Mesenteric fat pad (tissue), 1 donor: ENCODE measurements at places on chromosomes 6 and 20.

- no peak for DNase-seq
Measured at GRCh38 chr6:17855381-17855780, 132.1 kb downstream of the KIF13A start.

DNA sequence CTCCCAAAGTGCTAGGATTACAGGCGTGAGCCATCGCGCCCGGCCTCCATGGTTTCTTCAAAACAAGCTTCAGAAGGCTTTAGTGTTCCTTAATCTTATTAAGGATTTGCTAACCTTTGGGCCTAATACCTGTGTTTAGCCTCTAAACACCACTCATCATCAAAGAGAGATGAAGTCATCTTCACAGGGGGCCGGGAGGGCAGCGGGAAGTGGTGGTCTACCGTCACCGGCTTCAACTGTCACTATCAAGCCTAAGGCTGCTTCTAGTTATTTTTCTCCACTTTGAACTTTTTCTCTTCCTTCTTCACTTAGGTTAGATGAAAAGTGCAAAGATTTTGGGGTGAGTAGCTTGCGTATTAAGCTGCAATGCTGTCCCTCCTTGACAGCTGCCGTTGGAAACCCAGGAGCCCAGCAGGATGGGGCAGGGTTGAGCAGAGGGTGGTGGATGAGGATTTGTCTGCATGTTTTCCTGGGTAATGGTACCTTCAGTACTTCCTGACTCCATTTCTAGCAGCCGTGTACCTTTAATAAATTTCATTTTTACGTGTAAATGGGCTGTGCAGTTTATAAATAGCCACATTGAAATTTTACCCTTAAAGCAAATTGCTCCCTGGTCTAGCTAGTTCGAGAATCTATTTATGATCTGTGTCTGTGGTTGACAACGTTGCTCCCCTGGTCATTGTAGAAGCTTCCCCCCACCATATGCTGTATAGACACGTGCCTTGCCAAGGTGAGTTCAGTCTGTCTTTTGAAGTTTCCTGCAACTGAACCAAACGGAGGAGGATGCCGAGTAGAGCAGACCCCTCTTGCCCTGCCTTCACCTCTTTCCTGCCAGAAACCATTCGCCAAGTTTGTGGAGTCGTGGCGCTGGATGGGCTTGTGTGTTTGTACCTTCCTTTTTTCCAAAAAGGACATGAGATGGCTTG, 64.8 kb downstream of the SYNJ2 start:
- no peak for DNase-seq

DNA sequence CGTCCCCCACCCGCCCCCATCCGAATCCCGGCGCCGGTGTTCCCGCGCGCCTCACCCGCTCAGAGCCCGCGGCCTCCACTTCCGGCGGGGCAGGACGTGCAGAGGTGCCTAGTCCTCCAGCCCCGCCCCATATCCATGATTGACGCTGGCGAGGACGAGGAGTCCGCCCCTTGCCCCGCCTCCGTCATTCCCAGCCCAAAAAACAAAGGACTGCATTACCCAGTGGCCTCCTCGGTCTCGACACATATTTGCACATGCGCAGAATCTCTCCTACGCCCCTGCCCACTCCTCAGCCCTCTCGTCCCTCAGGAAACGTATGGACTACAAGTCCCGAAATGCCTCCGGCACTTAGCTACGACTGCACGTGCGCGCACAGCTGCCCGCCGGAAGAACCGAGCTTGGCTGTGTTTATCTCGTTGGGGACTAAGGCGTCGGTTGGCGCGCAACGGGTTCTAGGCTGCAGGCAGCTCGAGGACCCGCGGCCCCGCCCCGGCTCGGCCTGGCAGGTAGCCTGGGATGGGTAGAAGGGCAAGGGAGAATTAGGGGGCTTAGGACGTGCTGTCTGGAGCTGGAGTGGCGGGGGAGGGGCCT, at the start of the genes KLHDC3 and MEA1:
KLHDC3 (plus strand) TSS at position 407 of the 591 bp plus-strand sequence. CDS start 2,944 bp downstream, outside the sequence.
MEA1 (minus strand) TSS at position 104 of the 591 bp plus-strand sequence. CDS start 133 bp downstream, outside the sequence.
- peak; percentile 98 for DNase-seq

GRCh38 chr6:21277601-21278374, 315.8 kb upstream of the SOX4 start:
- no peak for DNase-seq

DNA sequence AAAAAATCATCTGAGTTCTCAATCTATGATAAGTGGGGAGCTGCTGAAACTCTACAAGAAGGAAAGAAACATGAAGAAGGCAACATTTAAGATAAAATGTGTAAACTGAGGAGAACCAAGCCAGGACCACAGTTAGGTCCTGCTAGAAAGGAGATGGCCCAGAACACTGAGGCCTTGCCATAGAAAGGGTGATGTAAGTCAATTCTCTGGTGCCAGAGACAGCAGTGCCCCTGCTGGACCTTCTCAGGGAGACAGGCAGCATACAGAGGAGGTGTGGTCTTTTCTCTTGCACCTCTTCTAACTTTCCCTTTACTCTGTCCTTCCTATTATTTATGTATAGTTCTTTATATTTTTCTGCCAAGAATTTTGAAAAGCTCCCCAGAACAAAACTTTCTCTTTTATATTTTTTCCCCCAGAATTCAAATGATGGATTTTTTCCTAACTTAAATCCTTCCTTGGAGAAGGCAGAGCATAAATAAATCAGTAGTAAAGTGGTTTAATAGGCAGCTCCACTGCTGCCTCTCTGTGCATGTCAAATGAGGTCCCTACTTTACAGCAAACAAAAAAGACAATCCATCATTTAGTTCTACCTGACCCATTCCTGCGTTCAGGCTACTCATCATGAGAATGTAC, 9.0 kb downstream of the UQCC2 start:
- DNase-seq = no peak

DNA sequence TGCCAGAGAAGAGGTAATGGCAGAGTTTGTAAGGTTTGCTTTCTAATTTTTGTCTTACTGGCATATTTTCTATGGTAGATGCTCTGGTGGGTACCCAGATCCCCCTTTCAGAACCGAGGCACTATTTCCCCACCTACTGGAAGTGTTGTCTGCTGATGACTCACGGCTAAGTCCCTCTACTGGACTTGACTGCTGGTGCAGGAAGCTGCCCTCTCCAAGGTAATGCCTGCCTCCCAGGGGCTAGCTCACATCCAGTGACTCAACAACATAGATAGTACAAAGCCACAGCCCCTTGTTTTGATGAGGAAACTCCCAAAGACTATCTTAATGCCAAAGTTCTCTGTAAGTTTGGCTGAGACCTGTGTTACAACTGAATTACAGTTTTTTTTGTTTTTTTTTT, 285.4 kb upstream of the FLRT3 start:
- no peak for DNase-seq

DNA sequence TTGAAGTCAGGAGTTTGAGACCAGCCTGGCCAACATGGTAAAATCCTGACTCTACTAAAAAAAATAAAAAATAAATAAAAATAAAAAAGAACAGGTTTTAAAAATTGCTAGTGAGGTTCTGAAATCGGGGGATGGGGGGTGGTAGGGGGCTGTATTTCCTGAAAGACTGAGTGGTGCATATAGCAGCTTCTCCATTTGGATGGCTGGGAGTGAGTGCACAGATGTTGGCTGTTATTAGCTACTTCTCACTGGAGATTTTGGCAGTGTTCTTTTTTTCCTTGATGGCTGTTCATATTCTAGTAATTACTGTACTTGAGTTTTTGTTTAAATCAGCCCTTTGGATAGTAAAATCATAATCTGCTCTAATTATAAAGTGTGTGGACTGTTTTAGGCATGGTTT, 79.8 kb downstream of the RTN4IP1 start:
- DNase-seq = no peak

DNA sequence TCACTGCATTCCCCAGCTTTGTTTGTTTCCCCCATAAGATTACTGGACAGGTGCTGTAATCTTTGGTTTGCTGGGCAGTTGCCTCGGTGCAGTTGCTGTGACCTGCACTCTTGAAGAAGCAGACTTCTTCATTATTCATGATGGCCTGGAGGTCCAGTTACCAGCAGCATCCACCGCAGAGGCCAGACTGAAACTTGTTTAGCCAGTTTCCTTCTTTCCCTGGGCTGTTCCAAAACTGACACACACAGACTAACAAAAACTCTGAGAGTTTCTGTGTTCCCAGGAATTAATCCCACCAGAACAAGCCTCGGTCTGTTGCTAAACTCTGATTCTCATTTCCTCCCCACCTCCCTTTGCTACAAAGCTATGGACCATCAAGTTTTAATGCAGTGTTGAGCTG, 144.1 kb downstream of the QRSL1 start:
- no peak for DNase-seq

DNA sequence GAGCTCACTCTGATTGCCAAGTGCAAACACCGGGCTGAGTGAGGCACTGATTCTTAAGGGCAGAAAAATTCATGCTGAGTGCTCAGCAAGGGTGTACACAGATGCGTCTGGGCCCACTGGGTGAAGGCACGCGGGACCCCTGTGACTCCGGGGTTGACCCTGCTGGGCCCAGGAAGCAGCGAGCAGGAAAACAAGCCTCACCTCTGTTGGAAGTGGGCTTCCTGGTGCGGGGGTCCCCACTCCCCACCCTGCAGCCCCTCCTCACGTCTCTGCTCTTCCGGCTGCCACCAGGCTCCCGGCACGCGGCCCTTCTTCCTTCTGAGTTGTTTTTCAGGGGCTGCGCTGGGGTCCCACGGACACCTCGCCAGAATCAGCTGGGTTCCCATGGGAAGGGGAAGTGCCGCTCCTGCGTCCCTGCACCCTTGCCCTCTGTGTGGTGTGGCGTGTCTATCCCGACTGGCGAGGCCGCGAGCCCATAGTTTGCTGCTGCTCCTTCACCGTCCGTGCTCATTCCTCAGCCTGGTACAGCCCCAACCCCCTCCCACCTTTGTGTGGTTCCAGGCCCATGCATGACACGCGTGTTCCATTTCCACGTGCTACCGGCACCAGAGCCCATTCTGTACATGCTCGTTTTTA, 80.6 kb upstream of the BHLHE23 start:
- peak; percentile 62 for DNase-seq

GRCh38 chr20:17683218-17684076, 1.4 kb upstream of the RRBP1 start:
- no peak for DNase-seq

GRCh38 chr6:68082086-68082485, 553.0 kb upstream of the ADGRB3 start:
- no peak for DNase-seq

- no peak for DNase-seq
Measured at GRCh38 chr20:8413691-8414090, 281.6 kb downstream of the PLCB1 start.

DNA sequence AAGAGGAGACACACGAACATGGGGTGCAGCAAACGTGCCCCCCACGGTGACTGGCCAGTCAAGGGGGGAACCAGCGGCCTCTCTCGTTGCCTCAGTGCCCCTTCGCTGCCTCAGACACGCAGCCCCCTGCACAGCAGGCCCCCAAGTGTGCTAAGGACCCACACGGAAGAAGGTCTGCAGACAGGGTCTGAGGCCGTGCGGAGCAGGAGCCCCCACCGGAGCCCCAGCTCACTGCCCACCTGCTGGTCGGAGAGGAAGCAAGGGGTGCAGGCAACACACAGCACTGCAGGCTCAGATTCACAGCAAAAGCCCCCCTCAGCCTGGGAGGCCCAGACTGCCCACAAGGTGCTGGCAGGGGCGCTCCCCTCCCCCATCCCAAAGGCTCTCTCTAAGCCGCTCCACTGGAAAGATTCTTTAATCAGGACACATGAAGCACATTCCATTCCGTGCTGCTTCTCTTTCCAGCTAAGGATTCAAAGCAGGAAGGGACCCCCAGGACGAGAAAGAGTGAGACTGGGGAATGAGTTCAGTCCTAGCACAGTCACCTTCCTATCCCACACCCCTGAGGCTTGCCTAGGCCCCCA, 105.1 kb downstream of the SLC23A2 start:
- DNase-seq = no peak

- no peak for DNase-seq
Measured at GRCh38 chr20:20820785-20821483, 108.5 kb upstream of the RALGAPA2 start.

DNA sequence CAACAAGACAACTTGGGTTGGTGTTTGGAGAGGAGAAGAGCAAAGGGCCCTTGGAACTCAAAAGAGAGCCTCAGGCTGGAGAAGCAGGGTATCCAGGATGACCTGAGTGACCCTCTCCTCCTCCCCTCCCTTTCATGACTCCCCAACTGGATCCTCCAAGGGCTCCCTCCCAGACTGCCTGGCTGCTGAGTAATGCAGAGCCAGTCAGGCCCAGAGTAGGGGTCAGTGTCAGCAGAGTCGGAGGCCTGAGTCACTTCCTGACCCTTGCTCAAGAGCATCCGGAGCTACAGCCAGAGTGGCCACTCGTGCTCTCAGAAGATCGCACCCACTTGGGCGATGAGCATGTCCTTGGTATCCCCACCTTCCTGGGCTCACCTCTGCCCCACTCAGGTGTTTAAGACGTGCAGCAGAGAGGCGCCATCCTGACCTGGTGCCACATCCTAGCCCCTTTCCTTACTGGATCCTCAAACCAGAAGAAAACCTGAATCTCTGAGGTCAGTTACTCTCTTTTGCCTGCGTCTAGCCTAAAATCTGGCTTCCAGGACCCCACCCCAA, 2.8 kb upstream of the MAPK13 start:
- peak; percentile 90 for DNase-seq

GRCh38 chr6:168636147-168637004, 195.4 kb downstream of the SMOC2 start:
- DNase-seq = no peak
